ENCODE measurements at places on chromosomes 4 and X.

DNA sequence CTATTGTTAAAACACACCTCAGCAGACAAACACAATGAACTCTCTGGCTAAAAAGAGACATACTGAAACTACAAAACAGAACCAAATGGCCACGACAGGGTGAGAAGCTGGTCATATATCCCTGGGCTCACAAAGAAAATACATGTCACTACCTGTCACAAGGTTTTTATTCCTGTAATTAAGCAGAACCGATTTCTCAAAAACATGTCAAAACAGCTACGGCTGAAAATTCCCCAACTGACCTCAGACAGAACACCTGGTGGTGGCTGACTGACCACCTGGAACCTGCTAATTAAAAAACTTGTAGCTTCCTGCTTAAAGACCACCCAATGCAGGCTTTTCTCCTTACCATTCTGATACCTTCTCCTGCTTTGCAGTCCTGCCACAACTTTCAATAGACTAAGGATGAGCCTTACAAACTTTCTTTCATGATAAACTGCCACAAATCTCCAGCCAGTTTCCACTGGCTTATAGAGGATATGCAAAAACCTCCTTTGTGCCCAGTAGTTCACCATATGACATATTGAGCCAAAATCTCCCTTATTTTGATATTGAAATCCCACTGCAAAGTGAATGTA lies 571.9 kb downstream of the SPOCK3 start:
- no peak for DNase-seq

DNA sequence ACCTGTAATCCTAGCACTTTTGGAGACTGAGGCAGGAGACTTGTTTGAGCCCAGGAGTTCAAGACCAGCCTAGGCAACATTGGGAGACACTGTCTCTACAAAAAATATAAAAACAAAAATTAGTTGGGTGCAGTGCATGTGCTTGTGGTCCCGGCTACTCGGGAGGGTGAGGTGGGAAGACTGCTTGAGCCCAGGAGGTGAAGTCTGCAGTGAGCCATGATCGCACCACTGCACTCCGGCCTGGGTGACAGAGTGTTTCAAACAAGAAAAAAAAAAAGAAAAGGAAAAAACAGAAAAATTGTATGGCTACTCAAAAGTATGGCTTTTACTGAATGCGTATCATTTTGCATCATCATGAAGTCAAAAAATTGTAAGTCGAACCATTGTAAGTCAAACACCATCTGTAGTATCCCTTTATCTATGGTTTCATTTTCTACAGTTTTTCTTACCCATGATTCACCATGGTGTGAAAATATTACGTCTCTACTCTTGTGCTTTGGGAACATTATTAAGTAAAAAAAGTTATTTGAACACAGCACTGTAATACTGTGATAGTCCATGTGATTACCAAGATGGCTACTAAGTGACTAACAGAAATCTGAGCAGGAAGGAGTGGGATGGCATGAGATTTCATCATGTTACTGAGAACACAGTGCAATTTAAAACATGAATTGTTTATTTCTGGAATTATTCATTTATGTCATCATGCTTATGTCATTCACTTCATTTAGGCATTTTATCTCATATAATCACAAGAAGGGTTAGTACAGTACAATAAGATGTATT lies 26.5 kb upstream of the MANBA start:
- peak; percentile 33 for DNase-seq

GRCh38 chr4:3405176-3405575 lies 36.6 kb upstream of the HGFAC start:
- DNase-seq: no peak

- DNase-seq: no peak
Measured at GRCh38 chr4:142845293-142846107, 601 bp downstream of the INPP4B start.

DNA sequence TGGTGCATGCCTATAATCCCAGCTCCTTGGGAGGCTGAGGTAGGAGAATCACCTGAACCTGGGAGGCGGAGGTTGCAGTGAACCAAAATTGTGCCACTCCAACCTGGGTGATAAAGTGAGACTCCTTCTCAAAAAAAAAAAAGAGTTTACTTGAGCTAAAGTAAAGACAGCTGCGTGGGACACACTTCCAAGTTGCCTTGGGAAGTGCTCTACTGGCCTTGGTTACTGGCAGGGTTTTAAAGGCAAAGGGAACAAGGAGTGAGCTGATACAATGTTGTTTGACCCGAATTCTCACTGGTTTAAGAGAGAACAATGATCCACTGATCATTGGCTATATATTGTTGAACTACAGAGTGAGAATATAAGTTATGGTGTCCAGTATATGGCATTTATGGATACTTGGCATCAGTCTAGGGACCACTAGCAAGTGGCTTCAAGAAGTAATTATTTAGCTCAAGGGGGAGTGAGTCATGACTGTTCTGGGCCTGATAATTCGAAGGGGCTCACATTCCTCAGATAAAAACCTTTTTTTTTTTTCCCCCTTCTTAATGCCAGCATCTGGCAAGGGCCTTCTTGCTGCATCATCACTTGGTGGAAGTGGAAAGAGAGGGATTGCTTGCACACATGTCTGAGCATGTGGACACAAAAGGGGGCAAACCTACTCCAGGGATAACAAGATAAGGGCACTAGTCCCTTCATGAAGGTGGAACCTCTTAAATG lies 32.3 kb downstream of the GRK4 start:
- no peak for DNase-seq

DNA sequence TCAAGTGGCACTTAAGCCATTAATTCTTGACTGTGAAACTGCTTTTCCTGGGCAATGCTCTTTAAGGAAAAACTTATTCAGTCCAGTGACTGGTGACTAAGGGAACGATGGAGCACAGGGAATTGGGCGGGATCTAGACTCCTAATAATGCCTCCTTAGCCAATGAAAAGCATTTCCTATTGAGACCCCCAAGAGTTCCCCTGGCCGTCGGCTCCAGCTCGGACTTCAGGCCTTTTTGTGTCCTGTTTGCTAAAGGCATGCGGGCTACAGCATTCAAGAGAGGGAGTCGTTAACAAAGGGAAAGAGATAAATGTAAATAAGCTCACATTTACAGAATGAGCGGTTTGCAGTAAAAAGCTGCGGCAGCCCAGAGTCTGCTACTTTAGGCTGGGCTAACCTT lies at the start of gene LPAR4:
Gene LPAR4 (plus strand): TSS at position 232 of the 400 bp plus-strand sequence. CDS start 7,150 bp downstream, outside the sequence.
- no peak for DNase-seq

GRCh38 chr4:74466242-74466641 lies 21.3 kb downstream of the AREG start:
- DNase-seq: no peak

DNA sequence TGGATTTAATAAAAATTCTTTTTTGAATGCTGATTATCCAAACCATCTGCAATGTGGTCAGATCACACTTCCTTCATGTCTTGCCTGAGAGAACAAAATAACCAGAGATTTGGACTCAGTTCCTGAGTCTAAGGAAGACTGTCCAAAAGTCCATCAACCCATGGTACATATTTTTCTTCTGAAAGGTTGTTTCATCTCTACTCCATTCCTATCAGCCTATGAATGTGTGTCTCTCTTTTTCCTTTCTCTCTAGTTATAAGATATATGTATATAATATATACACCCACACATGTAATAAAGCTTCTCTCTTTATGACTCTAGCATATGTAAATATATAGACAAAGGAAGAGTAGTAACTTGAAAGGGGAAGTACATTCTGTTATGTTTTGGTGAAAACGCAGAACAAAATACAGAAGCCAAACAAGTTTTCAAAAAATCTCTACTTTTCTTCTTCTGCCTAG lies 226.9 kb downstream of the ARHGAP24 start:
- no peak for DNase-seq

- no peak for DNase-seq
Measured at GRCh38 chr4:25913056-25913850, 767 bp upstream of the SMIM20 start.

GRCh38 chr4:142040043-142040442 lies 403.7 kb downstream of the IL15 start:
- no peak for DNase-seq

DNA sequence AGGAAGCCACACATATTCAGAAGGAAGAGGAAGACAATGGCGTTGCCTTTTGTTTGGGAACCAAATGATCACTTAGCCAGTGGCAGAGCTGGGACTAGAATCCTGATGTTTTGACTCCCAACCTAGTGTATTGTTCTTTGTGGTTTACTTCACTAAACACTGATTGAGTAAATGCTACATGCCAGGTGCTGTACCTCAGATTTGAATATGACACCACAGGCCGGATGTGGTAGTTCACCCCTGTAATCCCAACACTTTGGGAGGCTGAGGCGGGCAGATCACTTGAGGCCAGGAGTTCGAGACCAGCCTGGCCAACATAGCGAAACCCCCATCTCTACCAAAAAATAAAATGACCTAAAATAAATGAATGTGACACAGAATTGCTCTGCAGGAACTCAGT lies 8.4 kb downstream of the NDUFA1 start:
- no peak for DNase-seq

GRCh38 chr4:48102303-48102702 lies 31.7 kb downstream of the TXK start:
- no peak for DNase-seq

DNA sequence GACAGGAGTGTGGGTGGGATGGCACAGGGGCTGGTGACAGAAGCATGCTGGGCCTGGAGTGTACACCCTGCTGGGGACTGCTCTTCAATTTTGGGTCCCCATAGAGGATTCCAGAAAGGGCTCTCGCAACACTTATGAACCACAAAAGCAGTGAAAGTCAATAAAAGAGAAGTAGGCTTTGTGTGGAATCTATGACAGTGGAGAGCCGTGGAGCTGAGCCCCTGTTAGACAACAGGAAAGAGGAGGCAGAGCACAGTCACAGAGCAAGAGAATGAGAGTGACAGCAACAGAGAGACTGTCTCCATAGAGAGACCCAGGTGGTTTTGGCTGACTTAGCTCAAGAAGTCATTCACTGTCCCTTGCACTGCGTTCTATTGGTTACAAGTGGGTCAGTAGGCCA lies 135.1 kb upstream of the ATP6AP2 start:
- DNase-seq: no peak

GRCh38 chr4:149056615-149057014 lies 614.4 kb upstream of the NR3C2 start:
- no peak for DNase-seq

- DNase-seq: peak; percentile 96
Measured at GRCh38 chr4:159042097-159042605, 60.7 kb upstream of the RAPGEF2 start.

DNA sequence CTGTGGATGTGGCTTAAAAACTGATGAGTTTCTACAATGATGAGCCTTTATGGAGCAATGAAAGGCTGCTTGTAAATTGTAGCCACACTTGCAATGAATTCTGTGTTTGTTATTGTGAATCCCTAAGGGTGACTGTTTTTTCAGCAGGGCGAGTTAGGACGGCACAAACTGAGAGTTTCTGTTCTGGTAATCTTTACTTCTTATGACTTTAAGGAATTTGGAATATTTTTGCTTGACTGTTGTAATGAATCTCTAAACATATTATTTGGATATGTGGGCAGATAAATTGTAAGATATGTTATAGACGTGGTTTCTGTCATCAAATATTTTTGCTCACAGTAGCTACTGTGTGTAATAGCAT lies 22.2 kb downstream of the RBPJ start:
- DNase-seq: no peak

GRCh38 chrX:1391370-1391706 lies 575 bp downstream of the SLC25A6 start:
- DNase-seq: no peak

- no peak for DNase-seq
Measured at GRCh38 chr4:23233596-23233995, 540.9 kb downstream of the GBA3 start.

- no peak for DNase-seq
Measured at GRCh38 chr4:17316566-17316965, 195.3 kb downstream of the QDPR start.

DNA sequence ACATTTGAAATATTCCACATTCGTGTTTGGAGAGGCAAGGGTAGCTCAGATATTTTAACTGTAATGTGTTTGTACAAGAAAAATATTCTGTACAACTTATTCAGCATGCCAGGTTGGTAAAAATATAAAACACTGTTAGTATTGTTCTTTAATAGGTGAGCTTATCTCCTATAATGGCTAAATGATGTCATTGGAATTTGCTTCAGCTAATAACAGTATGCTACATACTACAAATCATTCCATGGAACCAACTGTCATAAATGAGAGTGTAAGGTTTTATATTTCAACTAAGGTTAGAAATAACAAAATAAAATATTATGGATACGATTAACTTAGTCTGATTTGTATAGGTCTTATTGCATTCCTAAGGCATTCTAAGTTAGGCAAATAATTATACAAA lies 206.6 kb downstream of the ADGRL3 start:
- no peak for DNase-seq

- peak; percentile 33 for DNase-seq
Measured at GRCh38 chr4:151670843-151671242, 90.0 kb downstream of the GATB start.

DNA sequence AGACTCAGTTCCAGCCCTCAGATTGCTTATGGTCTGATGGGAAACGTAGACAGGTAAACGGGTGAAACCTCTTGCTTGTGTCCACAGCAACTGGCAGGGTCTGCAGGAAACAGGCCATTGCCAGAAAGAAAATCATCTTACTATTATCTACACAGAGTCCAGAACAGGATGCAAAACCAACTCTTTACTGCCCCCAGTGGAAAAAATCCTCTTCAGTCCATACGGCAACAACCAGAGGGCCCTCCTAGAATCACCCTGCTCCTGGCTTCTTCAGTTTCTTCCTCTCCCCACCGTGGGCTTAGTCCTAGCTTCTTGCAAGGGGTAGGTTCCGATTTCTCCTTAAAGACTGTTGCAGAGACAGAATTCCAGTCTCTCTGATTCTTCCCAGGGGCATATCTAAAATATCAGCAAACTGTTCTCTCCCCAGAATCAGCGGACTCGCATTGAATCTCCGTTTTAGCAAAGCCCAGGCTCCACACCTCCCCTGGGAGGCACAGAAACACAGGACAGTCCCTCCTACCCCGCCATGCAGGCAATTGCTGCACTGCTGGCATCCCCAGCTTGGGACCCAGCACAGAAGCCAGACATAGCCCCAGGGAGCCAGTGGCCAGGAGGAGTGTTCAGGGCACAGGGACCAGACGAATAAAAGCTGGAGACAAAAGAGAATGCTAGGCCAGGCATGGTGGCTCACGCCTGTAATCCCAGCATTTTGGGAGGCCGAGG lies 41.0 kb upstream of the SH3RF1 start:
- peak; percentile 61 for DNase-seq

DNA sequence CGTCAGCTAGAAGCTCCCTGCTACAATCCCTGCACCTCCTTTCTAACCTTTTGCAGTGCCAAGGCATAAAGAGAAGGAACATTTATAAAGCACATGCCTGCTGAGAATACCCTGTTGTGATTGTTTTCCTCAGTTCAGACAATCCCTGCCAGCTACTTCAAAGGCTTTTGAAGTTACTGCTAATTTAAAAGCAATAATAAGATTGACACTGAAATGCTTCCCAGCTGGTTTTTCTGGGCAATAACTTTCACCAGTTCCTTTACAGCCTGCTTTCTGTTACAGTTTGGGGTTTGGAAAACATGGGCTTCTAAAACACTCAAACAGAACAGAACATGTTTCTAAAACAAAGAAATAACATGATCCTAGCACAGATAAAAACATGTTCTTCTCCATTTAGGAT lies 232.3 kb upstream of the CPEB2 start:
- DNase-seq: no peak
